ENCODE measurements at places on chromosomes 3 and 15.

DNA sequence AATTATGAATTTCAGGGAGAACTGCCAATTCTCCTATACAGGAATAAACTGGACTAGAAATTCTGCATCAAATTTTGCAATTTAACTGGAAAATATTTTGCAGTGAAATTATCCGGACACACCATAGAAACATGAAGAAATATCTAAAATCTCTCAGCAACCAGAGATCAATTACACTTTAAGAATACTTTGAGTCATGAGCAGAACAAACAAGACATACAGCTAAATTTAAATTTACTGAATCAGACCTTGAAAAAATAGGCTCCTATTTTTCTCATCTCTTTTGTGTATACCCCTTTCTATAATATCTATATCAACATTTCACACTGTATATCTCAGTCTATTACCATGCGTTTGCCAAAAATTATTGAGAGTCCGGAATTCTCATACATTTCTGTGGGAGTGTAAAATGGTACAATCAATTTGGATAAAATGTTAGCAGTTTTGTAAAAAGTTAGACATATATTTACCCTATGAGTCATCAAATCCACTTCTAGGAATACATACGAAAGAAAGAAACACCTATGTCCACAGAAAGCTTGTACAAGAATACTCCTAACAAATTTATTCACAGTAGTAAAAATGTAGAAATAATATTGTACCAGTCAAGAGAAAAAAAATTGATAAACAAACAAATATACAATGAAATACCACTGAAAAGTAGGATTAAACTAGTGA is 593.1 kb upstream of the NECTIN3 start:
- no peak for DNase-seq

DNA sequence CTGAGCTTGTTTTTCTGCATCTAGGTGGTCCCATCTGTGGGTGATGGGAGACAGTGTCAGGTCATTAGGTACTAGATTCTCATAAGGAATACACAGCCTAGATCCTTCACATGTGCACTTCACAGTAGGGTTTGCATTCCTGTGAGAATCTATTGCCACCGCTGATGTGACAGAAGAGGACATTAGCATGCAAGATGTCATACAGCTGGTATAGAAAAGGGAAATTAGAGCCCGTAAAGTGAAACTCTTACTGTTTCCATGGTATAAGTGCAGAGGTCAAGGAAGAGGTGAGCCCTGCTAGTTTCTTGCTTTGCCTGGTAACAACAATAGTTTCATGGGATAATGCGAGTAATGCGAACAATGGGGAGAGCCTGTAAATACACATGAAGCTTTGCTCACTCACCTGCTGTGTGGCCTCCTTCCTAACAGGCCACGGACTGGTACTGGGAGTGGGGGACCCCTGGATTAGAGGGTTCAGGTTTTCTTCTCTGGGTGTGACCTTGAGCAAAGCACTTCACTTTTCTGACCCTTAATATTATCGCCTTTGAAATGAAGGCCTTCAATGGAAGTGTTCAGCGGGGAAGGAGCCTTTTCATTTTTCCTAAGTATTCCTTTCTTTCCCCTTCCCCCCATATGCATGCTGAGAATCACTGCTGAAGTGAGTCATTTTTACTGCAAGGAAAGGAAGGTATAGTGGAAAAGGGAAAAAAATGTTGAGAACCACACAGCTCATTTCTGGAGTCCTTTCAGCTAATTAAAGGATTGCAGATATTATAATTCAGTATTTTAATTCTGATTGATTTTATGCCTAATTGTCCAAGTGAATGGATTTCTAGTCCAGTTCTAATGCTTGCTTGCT is 286.4 kb downstream of the UBE2E2 start:
- DNase-seq: no peak

- DNase-seq: no peak
Measured at GRCh38 chr3:112463250-112463649, 36.0 kb downstream of the BTLA start.

- DNase-seq: no peak
Measured at GRCh38 chr3:152379415-152380042, 110.8 kb downstream of the MBNL1 start.

- DNase-seq: no peak
Measured at GRCh38 chr3:34724916-34725499, 914.3 kb upstream of the ARPP21 start.

DNA sequence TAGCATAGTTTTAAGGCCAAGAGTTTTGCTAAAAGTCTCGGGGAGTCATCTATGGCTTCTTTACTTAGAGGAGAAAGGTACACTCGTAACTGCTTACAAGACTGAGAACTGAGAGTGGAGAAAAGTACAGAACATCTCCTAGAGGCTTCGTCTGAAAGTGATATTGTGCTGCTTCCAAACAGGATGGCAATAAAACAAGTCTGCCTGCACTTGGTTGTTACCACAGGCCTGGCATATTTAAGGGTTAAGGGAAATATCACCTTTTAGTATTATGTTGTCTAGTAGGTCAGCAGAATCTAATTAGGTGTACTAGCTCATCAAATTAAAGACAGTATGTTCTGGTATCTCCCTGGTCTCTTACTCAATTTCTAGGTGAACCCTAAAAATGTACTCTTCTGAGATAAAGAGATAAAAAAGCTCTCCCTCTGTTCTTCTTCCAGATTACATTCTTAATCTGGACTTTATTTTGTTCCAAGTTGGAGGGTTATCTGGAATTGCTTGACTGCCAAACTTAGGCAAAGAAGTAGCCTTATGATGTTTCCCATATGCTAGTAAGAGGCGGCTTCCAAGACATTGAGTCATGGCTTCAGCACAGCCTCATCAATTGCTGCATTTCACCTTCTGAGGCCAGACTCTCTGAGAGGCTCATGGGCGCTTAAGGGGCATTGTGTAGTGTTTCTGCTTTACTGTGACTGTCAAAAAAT is 181.3 kb downstream of the LSAMP start:
- no peak for DNase-seq
